ENCODE measurements at places on chromosomes 5 and 9.
A peak's percentile ranks its signal among the peaks of the same experiment; 100 is the strongest.

DNA sequence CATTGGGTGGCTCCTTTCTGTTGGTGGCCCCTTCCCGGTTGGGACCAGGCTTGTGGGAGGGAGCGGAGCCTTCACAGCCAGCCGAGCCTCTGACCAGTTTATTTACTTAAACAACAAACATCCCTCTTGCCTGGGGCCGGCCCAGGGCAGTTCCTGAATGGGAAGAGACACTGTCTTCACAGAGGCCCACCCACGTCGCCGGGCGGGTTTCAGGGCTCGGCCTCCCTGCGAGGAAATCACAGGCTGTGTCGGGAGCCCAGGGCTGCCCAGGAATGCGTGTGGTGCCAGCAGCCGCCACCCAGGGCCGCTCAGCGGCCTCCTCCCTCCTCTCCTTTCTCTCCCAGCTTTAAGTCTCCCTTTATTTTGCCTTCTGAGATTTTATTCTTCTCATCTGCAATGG is 132.5 kb downstream of the HSD17B3 start:
- DNase-seq = peak; percentile 87

- peak; percentile 58 for DNase-seq
Measured at GRCh38 chr9:37187713-37188439, 67.5 kb downstream of the ZCCHC7 start.

DNA sequence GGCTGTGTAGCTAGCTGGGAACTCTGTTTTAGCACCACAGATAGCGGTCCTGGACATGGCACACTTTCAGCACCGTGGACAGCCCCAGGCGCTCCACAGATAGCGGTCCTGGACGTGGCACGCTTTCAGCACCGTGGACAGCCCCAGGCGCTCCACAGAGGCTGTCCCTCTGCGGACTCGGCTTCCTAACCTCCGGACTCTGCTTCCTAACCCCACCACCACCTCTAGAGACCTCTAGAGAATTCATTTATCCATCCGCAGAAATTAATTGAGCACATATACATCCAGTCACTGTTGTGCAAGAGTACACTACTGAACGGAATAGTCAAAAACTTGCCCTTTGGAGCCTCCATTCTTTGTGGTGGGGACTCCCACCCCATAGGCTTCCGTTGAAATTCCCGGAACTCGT is 27.4 kb downstream of the UNC5A start:
- peak; percentile 85 for DNase-seq

- DNase-seq = no peak
Measured at GRCh38 chr9:79577969-79578723, 6.4 kb downstream of the TLE4 start.

GRCh38 chr9:15738011-15738410 is 185.2 kb downstream of the CCDC171 start:
- peak; percentile 76 for DNase-seq

GRCh38 chr5:15300141-15300540 is 199.8 kb upstream of the FBXL7 start:
- no peak for DNase-seq

- peak; percentile 45 for DNase-seq
Measured at GRCh38 chr9:131739959-131740648, at the start of gene RAPGEF1. TSS of gene RAPGEF1 (minus strand) at chr9:131740076. CDS start at chr9:131739830, 246 bp downstream.

GRCh38 chr5:68464424-68464823 is 248.9 kb downstream of the PIK3R1 start:
- peak; percentile 41 for DNase-seq

DNA sequence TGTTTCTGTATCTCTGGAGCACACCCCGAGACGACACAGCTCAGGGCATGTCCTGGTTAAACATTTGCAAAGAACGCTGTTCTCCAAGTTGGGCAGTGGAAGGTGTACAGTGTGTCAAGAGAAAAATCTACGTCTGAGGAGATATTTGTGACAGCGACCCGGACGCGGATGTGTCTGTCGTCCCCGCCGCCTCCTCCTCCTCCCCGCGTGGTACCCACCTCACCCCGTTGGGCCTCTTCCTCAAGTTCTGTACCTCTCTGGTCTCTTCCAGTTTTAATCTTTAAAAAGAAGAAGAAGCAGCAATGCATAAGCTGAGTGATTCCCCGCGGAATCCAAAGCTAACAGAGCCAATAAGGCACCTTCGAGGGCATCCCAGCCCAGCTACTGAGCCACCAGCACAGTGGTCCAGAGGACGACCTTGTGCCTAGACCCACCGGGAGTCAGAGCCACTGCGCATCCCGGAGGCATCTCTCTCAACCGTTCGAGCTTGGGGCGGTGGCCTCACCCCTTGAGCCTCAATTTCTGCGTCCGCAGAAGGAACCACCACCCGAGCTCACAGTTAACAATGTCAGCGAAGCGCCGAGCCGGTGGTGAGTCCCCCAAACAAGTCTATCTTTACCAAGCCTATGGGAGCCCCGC is 467 bp downstream of the C9orf78 start:
- no peak for DNase-seq

DNA sequence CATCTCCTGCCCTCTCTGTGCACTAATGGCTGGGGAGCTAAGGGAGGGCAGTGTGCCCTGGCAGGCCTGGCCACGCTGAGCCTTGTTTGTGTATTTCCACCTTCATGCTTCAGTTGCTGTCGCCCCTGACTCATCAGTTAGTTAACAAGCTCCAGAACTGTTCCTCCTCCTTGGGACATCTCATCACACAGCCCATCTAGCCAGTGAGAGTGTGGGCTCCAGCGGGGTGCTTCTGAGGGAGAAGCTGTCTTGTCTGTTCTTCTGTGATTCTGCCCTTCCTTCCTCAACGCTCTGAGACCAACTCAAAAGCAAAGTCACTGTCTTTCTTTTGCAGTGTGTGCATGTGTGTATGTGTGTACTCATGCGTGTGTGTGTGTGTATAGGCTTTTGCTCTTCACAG is 58.3 kb upstream of the CPEB4 start:
- DNase-seq = peak; percentile 16

DNA sequence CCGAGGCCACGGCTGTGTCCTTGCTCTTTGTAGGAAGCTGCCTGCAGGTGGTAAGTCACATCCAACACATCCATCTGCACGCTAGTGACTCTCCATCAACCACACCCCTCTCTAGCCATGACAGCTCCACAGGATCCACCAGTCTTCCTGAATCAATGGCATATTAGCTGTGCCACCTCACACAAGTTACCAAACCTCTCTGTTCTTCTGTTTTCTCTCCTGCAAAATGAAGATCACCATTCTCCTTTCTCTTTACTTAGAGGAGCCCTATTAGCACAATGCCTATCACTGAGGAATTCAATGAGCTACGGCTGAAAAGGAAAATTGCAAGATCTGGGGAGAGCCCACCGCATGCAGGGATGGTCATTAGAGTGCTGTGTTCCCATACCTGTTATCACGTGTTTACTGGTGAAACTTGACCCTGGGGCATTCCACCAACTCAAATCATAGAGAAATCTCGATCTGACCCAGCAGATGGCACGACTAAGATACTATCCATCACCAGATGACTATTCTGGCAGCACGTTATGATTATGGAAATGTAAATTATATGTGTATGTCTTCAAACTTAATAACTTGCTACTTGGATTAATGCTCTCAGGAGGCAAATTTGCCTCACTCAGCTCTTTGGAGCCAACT is 20.9 kb downstream of the WHRN start:
- no peak for DNase-seq

GRCh38 chr9:85155352-85155751 is 485.8 kb downstream of the NTRK2 start:
- DNase-seq = no peak

GRCh38 chr5:125411744-125412560 is 665.5 kb upstream of the ZNF608 start:
- DNase-seq = peak; percentile 34

DNA sequence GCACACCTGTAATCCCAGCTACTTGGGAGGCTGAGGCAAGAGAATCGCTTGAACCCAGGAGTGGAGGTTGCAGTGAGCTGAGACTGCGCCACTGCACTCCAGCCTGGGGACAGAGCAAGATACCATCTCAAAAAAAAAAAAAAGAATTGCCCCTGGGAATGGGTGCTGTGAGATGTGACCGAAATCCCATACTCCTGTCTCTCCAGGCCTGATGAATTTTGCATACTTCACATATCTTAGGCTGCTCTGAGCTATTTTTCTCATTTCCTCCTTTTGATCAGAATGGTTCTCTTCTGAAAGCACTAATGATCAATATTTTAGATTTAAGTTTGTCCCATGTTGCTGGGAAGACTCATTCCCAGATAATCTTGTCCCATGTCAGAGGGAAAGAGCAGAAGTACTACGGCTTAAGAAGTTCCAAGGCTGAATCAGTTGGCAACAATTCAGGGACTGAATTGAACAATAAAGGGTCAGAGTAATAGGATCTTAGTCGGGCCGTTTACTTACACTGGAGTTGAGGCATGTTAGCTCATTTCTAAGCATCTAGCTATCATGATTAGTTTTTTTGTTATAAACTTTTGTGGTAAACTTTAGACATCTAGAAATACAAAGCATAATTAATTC is 44.2 kb upstream of the TENT2 start:
- peak; percentile 21 for DNase-seq

DNA sequence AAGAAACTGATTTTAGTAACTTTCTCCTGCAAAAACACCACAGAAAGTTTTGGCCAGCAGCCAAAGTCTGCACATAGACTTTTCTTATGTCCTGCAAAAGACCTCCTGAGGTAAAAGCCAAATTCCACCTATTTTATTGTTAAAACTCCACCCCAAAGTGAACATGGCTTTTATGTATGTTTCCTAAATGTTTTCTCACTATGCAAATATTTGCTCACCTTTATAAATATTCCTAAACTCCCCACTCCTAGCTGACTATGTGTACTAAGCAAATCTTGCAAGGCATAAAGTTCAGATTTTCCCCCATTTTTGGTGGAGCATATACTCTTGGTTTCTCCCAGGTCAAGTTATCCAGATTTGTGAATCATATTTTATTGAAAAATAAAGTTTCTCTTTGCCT is 446.2 kb downstream of the DNAH5 start:
- DNase-seq = no peak

- no peak for DNase-seq
Measured at GRCh38 chr5:158881091-158881880, 218.4 kb downstream of the EBF1 start.

All from fibroblast of skin of back (primary cell).